ENCODE measurements at places on chromosomes 13 and 19. TPM values are rescaled to one million over a fixed set of nuclear protein-coding genes. Genes with fewer than 3 reads are reported as not detected.

GRCh38 chr13:101795025-101795424 is 342.6 kb downstream of the ITGBL1 start:
- no peak for DNase-seq

DNA sequence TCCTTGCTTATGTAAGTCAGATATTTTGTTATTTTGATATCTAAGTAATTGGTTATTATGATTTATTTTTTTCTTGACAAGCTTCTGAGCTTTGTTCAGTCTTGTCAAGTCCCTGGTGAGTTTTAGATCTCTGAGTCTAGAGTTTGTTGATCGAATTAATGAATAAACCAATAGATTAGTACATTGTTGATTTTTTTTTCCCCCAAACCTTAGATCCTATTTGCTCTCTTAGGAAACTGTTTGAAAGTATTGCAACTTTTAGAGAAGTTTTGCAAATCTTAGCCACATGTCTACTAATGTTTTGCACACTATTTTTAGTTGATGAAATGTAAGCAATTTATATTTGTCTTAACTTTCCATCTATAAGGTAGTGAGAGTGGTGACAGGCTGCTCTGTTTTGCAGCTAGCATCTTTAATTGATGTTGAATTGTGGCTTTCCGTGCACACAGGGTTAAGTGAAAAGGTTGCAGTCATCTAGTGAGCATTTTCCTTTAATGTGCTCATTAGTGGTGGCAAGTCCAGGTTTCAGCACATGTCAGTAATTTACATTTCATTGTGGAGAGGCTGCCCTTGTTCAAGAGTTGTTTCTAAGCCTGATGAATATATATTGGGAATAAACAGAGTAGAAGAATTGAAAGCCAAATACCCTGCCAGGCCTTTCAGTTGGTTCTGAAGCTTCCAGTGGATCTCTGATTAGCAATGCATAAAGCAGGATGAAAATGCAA is 86.3 kb downstream of the PCCA start:
- no peak for DNase-seq

DNA sequence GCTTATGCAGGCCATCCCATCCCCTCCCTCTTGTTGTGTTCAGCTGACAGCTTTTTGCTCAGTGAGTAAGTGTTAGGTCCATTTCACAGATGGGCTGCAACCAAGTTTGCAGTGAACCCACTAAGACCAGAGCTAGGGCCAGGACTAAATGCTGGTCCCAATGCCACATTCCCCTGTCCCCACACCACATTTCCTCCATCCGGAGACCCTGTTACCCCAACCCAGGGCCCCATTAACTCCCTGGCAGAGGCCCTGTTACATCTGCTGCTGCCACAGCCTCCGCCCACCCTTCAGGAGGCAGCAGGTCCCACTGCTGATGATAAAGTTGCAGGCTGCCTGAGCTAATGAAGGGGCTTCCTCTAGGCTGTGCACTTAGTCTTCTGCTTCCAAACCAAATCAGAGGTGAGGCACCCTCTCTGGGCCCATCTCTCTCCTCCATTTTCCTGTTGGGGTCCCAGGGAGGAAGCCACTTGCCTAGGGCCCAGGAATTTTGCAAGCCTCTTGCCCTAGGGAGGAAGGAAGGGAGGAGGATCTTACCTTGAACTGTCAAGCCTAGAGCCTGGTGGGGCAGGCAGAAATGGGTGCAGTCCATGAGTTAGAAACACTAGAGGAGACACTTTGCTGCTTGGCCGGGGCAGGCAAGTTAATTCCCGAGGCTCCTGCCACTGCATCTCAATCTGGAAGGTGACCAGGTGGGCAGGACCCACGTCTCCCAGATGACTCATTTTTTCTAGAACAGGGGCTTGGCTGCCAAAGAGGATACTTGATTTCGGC is 3.4 kb upstream of the USF2 start:
- no peak for DNase-seq

- no peak for DNase-seq
Observed at GRCh38 chr19:19597809-19598306, 20.6 kb downstream of the PBX4 start.

GRCh38 chr19:35609851-35610353 is 2.6 kb upstream of the HAUS5 start:
- no peak for DNase-seq

- DNase-seq = no peak
Observed at GRCh38 chr13:51906581-51906980, 44.8 kb downstream of the CCDC70 start.

- DNase-seq = no peak
Observed at GRCh38 chr13:31775686-31776085, 36.4 kb downstream of the RXFP2 start.

DNA sequence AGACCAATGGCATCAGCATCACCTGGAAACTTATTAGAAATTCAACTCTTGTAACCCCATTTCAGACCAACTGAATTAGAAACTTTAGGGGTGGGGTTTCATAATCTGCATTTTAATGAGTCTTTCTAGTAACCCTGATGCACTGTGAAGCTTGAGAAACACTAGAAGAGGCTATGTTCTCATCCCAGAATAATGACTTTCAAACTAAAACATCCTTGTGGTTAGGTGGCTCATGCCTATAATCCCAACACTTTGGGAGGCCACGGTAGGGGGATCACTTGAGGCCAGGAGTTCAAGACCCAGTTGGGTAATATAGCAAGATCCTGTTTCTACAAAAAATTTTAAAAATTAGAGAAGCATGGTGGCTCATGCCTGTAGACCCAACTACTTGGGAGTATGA is 402.4 kb downstream of the DLEU7 start:
- no peak for DNase-seq

DNA sequence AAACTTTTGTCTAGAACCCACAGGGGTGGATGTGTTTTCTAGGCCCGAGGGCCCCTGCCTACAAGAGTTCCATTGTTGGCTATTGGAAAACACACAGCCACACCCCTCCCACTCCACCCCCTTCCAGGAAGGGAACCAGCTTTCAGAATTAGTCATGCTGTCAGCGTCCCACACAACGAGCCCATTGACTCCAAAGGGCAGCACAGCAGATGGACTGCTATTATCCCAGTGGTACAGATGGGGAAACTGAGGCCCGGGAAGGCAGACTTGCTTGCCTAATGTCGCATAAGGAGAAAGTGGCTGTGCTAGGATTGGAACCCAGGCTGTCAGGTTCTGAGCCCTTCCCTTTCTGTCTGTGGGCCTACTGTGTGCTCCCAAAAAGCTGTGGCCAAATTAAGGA is 8.1 kb upstream of the FXYD3 start:
- DNase-seq = peak; percentile 78

COL4A2 gene
- total RNA-seq = 1.6 TPM

DNA sequence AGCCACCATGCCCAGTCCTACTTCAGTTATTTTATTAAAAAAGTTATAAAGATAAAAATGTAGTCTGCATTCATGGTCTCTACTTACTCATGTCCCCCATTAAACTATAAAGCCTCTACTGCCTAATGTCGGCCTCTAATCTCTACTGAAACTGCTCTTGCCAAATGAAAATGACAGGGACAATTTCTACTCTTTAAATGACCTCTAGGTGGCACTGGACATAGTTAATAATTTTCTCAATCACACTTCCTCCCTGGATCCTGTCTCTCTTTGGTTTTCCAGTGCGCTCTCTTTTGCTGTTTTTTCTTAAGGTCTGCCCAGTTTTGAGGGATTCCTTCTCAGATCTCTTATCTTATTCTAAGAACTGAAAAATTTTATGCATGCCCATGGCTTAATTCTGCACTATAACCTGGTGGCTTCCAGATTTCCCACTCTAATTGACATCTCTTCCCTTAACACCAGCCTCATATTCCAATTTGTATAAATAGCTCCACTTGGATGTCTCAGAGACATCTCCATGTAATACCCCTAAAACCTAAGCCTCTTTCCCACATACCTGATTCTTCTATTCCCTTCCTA is 54.3 kb downstream of the MTMR6 start:
- peak; percentile 19 for DNase-seq

SIAH3 gene
- total RNA-seq = not detected

ZNF284 gene
- not detected for total RNA-seq

DNA sequence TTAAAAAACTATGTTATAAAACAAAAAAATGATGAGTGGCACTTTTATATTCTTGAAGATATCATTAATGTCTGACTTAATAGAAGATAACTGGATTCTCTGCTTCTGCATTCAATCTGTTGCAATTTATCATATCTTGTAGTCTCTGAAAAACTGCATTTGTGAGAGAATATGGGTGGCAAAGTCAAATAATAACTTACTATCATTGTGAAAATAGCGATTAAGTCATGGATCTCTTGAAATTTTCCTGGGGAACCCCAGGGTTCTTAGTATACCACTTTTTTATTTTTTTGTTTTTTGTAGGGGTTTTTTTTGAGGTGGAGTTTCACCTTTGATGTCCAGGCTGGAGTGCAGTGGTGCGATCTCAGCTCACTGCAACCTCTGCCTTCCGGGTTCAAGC is 127.1 kb downstream of the STOML3 start:
- DNase-seq = no peak

GRCh38 chr13:103517066-103517767 is 451.0 kb upstream of the SLC10A2 start:
- DNase-seq = no peak

ODAD3 gene
- 0.52 TPM for total RNA-seq

DNA sequence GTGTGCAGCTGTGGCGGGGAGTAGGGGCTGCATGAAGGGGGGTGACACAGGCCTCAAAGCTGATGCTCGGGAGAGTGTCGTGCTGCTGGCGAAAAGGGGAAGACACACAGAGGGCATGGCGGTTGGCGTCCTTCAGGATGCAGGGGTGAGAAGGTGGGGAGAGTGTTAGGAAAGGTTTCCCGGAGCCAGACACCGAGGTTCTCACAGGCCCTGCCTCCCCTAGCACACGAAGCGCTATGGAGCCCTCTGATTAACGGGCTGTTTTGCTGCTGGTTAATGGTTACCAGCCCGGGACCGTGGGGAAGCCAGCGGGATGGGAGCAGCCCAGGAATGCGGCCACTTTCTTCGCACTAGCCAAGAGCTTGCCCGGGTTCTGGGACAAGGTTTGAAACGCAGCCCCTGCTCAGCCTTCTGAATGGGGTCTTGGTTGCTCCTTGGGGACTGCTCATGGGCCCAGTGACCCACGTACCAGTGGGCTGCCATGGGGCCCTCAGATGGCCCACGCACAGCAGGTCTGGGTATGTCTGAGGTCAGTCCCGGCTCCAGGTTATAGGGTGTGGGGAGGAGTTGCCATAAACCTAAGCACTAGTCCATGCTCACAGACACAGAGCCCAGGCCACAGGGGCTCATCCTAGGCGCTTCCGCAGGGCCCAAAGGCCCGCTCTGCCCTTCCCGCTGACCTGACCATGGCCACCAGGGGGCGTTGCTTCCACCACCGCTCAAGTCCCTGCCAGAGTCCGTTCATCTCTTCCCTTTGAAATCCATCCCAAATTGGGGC is 31.3 kb upstream of the ISYNA1 start:
- DNase-seq = peak; percentile 32

- DNase-seq = no peak
Observed at GRCh38 chr13:103898481-103898880, 832.3 kb upstream of the SLC10A2 start.

DNA sequence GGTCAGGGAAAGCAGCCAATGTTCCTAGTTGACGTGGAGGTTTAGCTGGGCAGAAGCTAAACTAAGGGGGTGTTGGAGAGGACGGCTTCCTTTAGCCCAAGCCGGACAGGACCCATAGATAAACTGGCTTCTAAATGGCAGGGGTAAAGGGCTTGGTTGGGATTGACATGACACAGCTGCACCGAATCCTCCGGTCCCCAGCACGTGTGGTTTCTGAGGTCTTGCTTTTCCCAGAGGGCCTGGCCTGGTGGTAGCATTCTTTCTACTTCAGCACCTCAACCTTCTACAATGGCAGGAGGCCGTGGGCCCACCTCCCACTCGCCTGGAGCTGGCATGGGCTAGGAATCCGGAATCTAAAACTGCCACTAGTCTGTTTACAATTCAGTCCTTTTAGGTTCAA is 163.0 kb downstream of the FGF9 start:
- no peak for DNase-seq

GRCh38 chr19:38020311-38020710 is 113.3 kb downstream of the SIPA1L3 start:
- DNase-seq = no peak

PPP1R13L gene
- 89.1 TPM for total RNA-seq

GRCh38 chr19:47228937-47229675 is 1.9 kb downstream of the BBC3 start:
- no peak for DNase-seq

KLK4 gene
- 0.84 TPM for total RNA-seq

- DNase-seq = no peak
Observed at GRCh38 chr13:111372651-111373425, 52.4 kb downstream of the TEX29 start.

GRCh38 chr19:11138601-11139300 is 16.8 kb downstream of the SPC24 start:
- no peak for DNase-seq

DNA sequence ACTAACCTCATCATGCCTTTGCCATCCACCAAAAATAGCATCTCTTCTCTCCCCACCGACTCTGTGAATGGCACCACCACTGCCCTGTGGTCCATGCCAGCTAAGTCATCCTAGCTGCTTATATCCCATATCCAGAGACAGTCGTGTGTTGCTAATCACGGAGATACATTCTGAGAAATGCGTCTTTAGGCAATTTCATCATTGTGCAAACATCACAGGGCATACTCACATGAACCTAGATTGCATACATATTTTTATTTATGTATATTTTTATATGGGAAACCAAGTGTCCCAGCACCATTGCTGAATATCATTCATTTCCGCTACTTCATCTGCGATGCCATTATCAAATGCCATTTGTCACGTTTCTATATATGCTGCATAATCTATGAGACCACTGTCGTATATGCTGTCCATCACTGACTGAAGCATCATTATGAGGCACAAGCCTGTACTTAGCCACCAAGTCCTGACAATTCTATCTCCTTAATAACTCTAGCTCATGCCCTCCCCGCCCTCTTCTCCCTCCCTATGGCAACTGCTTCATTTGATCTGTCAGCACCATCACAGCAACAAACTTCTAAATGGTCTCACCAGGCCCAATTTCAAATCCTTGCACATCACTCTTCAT is 104.2 kb downstream of the HSPH1 start:
- no peak for DNase-seq

DNA sequence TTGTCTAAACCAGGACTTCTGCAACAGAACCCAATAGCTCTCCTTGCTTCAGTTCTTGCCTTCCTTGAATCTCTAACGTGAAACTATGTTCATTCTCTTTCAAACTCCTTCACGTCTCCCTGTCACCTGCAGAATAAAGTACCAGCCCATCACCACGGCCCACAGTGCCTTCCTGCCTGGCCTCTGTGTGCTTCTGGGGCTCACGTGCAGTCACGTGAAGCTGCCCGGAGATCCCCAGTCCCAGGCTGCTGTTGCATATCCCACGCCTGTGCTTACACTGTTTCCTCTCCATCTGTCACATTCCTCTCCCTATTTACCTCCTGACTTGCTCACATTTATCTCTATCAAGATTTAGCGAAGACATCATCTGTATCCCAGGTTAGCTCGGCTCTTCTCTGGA is 102.8 kb downstream of the STARD13 start:
- no peak for DNase-seq

CERS1 gene
- total RNA-seq = 0.96 TPM

DNA sequence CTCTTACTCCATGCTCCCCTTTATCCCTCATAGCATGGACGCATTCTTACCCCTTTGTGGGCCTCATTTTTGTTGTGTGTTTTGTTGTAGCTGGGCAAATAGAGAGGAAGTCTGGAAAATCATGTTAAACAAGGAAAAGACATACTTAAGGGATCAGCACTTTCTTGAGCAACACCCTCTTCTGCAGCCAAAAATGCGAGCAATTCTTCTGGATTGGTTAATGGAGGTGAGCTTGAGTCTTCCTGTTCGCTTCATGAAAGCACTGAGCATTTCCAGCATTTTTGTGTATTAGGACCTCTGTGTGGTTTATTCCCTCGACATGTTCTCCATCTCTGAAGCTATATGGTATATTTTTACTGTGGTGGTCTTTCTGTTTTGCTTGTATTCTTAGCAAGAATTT is 5.5 kb downstream of the CCNE1 start:
- no peak for DNase-seq

RASGRP4 gene
- total RNA-seq = not detected

All from HCT116 (cell line).